ENCODE measurements at places on chromosomes 2 and 18.

- no peak for DNase-seq
These were observed 1.3 kb downstream of the ATL2 start for GRCh38 chr2:38375696-38376345.

DNA sequence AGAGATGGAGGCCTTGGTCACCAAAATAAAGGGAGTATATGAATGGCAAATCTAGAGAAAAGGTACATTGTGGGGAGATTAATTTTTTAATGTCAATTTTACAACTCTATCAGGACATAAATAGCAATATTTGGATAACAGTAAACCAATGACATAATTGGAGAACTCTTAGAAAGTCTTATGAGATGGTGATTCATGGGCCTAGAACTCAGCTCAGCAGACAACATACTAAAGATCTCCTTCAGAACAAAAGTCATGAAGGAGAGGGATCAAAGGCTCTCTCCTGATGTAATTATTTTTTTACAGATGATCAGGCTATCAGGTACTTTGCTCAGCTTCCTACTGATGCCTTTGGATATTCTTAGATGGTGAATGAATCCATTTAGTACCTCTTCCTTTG, 90.0 kb downstream of the CRACDL start:
- DNase-seq, result no peak

DNA sequence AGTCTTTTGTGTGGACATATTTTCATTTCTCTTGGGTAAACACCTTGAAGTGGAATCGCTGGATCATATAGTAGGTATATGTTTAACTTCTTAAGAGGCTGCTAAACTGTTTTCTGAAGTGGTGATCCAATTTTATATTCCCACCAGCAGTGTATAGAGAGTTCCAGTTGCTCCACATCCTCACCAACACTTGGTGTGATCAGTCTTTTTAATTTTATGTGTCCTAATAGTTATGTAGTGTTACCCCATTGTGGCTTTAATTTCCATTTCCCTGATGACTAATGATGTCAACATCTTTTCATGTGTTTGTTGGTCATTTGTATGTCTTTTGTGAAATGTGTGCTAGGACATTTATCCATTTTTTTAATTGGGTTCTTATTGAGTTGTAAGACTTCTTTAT, 56.9 kb downstream of the DGKD start:
- DNase-seq, result no peak

GRCh38 chr2:26735097-26735496, 29.0 kb upstream of the SLC35F6 start:
- no peak for DNase-seq

- DNase-seq, result no peak
These were observed 27.4 kb upstream of the CCNYL1 start for GRCh38 chr2:207683879-207684627.

DNA sequence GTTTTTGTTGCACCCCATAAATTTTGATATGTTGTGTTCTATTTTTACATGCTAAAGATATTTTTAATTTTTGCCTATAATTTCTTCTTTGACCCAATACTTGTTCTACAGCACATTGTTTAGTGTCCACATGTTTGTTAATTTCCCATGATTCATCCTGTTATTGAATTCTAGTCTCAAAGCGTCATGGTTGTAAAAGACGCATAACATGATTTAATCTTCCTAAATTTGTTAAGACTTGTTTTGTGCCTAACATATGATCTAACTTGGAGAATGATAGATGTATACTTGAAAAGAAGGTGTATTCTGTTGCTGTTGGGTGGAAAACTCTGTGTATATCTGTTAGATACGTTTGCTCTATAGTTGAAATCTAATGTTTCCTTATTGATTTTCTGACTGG, 27.1 kb upstream of the SULT1C3 start:
- DNase-seq, result no peak

DNA sequence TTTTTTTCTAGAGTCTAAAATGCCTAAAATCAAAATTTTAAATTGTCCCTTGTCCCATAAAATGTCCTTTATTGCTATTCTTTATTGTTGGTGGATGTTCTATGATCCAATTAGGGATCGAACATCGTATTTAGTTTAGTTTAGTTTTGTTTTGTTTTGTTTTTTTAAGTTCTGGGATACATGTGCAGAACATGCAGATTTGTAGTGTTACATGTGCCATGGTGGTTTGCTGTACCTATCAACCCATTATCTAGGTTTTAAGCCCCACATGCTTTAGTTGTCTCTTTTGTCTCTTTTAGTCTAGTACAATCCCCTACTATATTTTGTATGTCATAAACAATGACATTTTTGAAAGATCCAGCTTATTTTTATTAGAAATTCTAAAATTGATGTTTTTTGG, 8.8 kb upstream of the DSG1 start:
- no peak for DNase-seq

DNA sequence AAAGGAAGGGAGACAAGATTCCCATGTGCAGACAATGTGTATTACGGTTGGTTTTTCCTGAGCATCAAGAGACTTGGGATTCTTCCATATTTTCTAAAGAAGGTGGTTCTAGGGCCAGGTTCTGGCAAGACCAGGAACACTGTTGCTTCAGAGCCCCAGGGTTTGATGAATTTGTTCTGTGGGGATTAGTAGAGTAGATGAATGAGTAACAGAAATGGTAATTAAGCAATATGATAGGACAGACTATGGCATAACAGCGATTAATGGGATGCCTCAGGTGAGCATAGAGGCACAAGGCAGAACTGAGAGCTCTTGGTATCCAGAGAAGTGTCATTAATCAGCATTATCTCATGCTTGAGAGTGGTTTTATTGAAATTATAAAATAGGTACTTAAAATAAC, 82.8 kb upstream of the PNPT1 start:
- DNase-seq, result no peak

DNA sequence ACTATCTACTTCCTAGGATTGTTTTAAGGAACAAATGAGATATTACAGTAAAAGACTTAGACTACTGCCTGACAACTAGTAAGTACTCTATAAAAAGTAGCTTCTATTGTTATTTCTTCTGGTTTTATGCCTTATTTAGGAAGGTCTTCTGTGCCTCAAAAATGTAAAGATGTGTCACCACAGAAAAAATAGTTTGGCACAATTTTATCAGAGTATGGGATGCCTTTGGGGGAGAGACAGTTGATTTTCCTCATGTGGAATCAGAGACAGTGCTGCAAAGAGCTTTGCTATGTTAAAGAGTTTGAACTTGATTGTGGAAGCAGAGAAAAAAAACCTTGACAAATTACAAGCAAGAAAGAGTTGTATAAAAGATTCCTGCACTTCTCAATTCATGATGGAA, 98.4 kb downstream of the EHBP1 start:
- DNase-seq, result no peak

DNA sequence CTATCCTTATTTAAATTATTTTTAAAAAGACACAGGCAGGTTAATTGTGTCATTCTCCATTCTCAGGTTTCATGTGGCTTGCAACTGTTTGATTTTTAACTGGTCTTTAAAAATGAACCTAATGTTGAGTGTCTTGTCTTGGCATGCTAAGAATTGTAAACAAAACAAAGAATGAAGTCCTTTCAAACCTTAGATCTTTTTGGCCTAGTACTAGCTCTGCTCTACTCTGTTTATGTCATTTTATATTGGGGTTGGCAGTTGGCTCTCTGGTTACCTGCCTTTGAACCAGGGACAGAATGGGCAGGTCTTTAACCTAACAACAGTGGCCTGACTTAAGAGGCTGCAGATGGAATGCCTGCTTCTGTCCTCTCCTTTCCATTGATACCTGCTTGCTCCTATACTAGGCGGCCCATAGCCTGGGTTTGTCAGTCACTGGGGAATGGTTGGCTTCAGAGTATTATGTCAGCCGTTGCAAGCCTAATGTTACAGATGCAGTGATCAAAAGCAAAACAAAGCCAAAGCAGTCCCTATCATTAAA, 85.5 kb downstream of the MTA3 start:
- no peak for DNase-seq

- no peak for DNase-seq
These were observed 1314.3 kb upstream of the CELF4 start for GRCh38 chr18:38879871-38880270.

DNA sequence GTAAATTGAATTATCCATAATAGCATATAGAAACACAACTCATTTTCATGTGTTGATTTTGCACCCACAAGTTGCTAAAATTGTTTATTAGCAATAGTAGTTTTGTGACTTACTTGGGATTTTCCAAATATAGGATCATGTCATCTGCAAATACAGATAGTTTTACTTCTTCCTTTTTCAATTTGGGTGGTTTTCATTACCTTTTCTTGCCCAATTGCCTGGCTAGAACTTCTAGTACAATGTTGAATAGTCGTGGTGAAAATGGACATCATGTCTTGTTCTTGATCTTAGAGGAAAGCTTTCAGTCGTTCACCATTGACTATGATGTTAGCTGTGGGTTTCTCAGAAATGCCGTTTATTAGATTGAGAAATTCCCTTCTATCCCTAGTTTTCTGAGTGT, 60.2 kb upstream of the TCF7L1 start:
- DNase-seq, result no peak

Data from right kidney (tissue), 9 donors.